ENCODE measurements at places on chromosomes 4 and X.

- peak; percentile 1 for DNase-seq
These were observed at the start of gene XKRX for GRCh38 chrX:100928660-100929613. XKRX (minus strand) TSS chrX:100928917; CDS start chrX:100928304, 613 bp downstream.

DNA sequence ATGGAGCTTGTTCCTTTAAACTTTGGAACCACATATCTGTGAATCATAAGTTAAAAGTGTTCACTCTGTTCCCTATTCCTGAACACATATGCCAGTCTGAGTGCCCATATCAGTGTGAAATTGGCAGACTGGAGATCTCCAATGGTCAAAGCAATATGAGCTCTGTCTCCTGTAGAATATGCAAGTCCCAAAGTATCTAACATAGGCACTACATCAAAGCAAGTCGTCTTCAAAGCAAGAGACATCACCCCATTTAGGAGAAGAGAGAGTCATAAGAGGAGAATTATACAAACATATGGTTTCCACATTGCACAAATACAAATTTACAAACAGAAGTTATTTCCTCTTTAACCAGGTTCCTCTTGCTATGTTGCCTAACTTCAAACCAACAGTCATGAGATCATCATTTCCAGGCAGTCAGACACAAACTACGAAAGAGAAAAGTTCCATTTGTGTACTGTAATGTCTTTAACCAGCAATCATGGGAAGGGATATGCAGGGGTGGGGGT, 9.9 kb upstream of the GK start:
- no peak for DNase-seq

- DNase-seq: peak; percentile 0
These were observed 239.0 kb upstream of the HTR2C start for GRCh38 chrX:114344756-114345349.

GRCh38 chr4:20987191-20987590, 286.9 kb downstream of the PACRGL start:
- DNase-seq: no peak

- DNase-seq: no peak
These were observed 632.8 kb upstream of the AMOT start for GRCh38 chrX:113473418-113473817.

DNA sequence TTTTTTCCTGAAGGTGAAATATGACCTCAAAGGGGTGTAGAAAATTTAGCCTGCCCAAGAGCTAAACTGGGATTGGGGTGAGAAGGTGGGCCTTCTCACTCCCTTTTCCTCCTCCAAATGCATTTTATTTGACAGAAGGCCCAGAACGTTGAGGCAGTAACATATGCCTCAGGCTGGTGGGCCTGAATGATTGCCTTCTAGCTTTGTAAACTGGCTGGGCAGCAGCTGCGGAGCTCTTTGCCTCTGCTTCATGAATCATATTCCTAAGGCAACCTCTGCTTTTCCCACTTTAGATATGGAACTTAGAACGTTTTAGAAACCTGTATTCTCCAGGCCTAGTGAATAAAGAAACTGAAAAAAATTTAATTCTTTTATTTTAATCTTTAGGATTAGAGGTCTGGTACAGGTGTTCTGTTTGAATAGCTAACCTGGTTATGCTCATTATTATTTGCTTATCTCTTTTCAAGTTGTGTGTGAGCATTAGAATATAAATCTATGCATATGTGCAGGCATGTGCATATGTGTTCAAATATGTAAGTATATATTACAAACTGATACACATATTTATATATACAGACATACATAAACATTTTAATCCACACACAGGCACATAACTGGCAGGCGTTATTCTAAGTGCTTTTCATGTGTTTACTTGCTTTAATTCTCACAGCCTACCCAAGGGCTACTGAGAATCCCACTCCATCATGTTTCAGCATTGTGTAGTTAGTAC, 11.5 kb downstream of the PRDM8 start:
- no peak for DNase-seq

DNA sequence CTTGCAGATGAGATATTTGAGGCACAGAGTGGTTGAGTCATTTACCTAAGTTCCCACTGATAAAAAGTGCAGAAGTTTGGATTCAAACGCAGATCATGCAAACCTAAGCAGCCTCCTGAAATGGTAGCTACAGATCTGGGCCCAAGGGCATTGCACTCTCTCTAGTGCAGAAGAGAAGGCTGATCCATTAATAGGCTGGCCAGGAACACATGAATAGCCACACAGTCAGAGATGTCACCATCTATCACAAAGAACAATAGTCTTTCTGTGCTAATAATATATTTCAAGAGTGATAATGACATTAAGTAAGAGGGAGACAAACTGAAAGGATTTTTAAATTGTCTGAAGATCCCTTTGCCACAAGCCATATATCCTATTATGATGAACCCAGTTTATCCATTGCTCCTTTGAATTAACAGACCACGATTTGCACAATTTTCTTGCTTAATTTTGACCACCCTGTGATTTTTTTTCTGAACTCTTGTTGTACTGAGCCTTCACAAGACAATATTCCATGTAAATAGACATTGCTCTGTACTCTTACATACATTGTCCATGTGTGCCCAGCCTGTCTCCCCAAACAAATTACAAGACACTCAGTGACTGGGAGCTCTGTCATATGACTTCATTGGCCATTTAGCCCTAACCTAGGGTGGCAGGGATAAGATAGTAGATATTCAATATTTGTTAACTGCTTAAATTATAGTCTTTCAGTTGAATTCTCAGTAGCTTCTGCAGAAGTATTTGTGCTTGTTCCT, 112.4 kb upstream of the RBPJ start:
- peak; percentile 82 for DNase-seq

DNA sequence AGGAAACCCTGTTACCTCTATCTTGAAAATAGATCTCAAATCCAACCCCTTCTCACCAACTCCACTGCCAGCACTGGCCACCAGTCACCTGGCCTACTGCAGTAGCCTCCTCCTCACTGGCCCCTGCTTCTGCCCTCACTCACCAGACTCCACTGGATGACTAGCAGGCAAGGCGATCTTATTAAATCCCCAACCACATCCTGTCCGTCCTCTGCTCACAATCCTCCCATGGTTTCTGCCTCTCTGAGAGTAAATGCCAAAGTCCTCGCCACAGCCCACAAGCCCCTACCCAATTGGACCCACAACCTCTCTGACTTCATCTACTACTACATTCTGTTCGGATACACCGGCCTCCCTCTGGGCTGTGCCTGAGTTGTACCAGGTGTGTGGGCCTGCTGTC, 5.4 kb upstream of the PIM2 start:
- no peak for DNase-seq

GRCh38 chrX:150234126-150234525, 129.0 kb upstream of the MAMLD1 start:
- no peak for DNase-seq

DNA sequence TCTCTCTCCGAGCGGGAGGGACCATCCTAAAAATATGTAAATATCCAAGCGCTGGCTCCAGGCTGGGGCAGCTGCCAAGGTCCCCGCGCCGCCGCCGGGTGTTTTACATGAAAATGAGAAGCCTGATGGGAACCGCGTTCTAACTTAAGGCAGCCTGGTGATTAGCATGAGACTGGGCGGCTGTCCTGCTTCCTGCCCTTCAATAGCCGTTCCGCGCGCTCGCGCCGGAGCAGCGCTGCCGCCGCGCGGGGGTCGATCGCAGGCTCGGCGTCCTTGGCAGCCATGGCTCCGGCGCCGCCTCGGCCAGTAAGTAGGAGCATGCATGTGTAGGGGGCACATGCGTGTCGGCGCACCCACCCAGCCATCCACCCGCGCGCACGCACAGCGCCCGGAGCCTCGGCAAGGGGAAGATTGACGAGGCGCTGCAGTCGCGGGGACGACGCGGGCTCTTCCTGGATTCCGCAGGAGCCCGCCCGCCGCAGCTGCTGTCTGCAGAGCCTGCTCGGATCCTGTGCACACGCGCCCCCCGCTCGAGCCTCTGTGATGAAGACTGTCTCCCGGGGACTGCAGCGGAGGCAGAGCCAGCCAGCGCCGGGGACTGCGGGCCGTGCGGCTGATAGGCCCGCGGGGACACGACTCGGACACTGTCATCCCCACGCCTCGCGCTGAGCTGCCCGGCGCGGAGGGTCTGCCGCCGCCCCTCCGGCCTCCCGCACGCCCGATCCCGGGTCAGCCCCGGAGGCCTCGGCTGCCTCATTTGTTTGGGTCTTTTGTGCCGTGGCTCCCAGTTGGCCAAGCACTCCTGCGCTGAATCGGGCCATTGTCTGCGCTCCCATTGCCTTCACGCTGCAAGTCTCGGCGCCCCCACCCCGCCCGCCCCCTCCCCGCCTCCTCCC, 734 bp downstream of the STOX2 start:
- DNase-seq: peak; percentile 86

GRCh38 chr4:16439768-16440167, 213.5 kb upstream of the TAPT1 start:
- no peak for DNase-seq

- peak; percentile 5 for DNase-seq
These were observed 32.7 kb downstream of the DHX15 start for GRCh38 chr4:24551492-24552289.

DNA sequence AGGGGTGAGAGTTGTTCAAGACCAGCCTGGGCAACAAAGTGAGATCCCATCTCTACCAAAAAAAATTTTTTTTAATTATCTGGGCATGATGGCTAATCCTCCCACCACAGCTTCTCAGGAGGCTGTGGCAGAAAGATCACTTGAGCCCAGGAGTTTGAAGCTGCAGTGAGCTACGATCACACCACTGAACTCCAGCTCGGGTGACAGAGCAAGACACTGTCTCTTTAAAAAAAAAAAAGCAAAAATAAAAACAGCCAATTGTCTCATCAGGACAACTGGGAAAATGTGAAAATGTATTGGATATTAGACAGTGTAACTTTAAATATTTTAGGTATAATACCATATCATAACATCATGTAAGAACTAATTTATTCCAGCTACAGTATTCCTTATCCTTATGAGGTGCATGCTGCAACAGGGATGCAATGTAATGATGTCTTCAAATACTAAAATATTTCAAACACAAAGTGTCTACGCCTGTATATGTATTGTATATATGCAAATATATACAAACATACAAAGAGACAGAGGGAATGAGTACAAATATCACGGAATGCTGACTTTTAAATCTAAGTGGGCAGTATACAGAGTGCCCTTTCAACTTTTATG, 17.2 kb downstream of the FAM13A start:
- DNase-seq: no peak

- DNase-seq: no peak
These were observed 80.3 kb downstream of the LNX1 start for GRCh38 chr4:53511014-53511413.

GRCh38 chr4:63742882-63743281, 666.4 kb downstream of the TECRL start:
- no peak for DNase-seq

- DNase-seq: no peak
These were observed 136.0 kb downstream of the GABRB1 start for GRCh38 chr4:47167081-47168035.

DNA sequence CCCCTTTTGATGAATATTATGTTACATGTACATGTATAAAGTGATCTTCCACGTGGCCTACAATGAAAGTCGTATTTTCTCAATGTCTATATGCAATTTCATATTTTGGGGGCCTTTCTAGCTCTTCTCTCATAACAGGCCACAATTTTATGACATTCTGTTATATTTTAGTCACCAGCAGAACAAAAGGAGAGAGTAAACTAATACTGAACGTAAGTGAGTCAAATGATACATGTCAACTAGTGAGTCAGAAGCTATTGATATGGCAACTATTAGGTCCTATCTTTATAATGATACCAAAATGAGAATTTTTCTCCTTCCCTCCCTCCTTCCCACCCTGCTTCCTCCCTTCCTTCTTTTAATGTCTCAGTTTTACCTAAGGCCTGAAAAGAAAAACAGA, 14.4 kb downstream of the GC start:
- DNase-seq: no peak

DNA sequence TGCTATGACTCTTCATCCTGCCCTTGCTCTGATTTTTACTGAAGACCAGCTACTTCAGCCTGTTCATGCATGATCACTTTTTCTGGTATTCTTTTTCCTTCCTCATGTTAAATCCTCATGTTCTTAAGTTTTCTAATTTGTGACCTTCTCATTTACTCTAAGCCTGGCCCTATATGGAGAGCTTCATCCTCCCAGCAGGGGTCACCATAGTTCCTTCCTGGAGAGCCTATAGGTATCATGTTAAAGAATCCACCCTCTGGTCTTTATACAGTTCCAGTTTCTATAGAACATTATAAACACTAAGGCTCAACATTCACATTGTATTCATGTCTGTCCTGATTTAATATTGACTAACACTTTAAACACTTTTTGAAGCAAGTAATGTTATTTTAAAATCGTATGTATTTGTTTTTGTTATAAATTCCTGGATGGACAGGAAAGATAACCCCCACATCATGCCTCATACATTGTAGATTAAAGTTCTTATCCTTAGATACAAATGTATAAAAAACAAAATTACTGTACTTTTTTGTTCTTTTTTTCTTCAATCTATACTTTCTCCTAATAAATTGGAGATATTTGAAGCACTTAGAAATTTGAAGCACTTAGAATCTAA, 53.8 kb upstream of the OTUD4 start:
- peak; percentile 23 for DNase-seq

Measured in putamen (tissue), 1 donor.